Activated CD4-positive, alpha-beta T cell treated with anti-CD3 and anti-CD28 coated beads, Interleukin-2, amount 50 U/mL, for 24 hours (primary cell): ENCODE measurements at places on chromosomes 11 and 22.
A peak's percentile ranks its signal among the peaks of the same experiment; 100 is the strongest.

DNA sequence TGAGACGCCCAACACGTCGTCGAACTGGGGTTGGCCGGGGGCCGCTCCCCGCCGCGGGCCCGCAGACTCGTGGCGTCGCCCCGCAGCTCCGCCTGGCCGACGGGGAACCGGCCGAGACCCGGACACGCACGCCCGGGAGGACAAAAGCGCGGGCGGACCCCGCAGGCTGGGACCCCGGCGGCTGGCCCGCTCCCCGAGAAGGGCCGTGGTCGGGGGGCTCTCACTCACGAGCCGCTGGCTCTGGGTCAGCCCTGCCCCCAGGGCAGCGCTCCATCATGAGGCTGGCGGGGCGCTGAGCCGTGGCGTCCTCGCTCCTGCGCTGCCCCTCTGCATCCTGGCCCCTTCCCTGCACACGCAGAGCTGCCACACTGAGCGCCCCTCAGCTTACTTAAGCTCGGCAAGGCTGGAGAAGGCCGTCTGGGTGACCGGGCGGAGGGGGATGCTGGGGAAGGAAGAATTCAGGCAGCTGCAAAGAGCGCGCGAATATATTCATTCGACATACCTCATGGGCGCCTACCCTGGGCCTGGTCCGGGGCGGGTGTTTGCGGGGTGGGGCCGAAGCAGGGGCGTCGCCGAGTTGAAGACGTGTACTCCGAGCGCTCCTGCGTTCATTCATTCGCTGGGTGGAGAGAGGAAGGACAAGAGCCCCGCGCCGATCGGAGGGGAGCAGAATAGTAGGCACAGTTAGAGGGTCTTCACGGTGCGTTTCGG lies 579 bp upstream of the CYB5R2 start:
- DNase-seq, result no peak

GRCh38 chr11:133500435-133500834 lies 31.9 kb downstream of the OPCML start:
- DNase-seq, result no peak

DNA sequence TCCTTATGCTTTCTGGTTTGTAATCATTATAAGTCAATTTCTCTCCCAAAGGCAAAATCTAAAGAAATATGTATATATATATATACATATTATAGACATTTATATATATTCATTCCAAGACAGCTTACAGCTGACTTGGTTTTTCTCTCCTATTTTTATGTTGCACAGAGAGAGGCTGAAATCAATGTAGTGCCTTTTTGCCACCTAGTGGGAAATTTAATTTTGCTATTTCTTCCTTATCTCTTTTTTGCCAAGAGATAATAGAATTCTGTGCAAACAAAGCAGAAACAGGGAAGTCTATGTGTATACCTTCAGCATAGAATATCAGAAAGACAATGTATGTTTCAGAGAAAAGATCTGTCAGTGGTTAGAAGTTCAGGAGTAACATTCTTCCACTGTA lies 186.0 kb upstream of the ANO5 start:
- DNase-seq, result no peak

DNA sequence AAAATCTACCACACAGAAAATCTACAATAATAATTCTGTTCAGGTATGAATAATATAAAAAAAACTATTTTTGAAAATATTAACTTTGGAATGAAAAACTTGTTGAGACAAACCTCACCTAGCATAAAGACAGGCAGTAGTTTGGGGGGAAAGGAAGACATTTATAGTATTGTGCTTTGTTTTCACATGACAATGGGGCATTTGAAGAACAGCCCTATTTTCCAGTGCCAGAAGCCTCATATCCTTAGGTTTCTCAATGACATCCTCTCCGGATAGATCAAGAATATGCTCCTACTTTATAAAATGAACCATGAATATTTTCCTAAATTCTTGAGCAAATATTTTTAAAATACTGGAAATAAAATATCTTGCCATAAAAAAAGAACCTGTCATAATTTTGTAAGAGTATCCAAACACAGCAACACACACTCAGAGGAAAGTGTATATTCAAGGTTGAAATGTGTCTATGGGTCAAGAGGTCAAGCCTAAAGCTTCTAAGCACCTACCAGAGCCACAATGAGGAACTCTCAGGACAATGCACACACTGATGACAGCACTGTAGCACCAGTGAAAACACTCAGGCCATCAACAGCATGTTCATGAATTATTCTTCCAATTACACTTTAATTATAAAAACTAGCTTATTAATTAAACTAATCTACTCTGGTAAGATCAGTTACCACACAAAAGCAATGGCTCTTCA lies 68.7 kb downstream of the MRTFA start:
- DNase-seq, result no peak

- DNase-seq, result peak; percentile 67
Observed at GRCh38 chr11:58675334-58676155, 53.1 kb downstream of the CNTF start.

GRCh38 chr22:18070556-18071306 lies 7.1 kb upstream of the PEX26 start:
- DNase-seq, result no peak

- no peak for DNase-seq
Observed at GRCh38 chr11:68380786-68381622, 68.6 kb downstream of the LRP5 start.

- DNase-seq, result no peak
Observed at GRCh38 chr11:125494561-125494960, 1.5 kb downstream of the FEZ1 start.

DNA sequence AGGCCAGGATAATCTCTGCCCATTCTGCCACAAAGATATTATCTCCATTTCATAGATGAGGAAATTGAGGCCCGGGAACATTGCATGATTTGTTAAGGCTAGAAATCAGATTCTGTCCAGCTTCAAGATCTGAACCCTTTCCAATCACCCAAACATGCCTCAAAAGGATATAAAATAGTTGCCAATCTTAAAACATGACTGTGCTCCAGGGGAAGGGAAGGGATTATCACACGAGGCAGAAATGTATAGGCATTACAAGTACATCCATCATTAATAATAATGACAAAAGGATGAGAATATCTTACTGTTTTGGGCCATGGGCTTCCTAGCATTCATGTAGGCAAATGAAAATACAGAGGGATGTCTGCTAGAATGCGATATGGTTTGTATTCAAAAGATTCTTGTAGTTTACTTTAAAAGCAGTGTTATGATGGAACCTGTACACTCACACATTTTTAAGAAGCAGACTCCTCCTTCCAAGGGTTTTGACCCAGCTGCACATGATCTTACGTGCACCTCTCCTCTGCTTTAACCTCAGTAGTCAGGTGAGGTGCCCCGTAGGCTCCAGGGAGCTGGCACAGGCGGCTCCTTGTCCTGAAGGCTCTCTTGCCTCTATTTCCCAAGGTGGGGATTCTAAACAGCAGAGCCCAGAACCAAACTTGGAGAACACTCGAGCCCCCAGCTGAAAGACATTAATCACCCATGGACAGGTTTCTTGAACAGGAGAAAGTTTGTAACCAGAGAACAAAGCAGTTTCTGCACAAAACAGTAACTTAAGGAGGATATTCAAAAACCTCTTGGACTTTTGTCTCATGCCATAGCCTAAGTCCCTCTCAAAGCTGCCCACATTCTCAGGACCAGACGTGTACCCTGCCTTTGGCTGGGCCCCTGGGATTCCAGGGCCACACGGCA lies 36.0 kb downstream of the PARVA start:
- no peak for DNase-seq

GRCh38 chr11:130089674-130090073 lies 20.0 kb downstream of the APLP2 start:
- no peak for DNase-seq

DNA sequence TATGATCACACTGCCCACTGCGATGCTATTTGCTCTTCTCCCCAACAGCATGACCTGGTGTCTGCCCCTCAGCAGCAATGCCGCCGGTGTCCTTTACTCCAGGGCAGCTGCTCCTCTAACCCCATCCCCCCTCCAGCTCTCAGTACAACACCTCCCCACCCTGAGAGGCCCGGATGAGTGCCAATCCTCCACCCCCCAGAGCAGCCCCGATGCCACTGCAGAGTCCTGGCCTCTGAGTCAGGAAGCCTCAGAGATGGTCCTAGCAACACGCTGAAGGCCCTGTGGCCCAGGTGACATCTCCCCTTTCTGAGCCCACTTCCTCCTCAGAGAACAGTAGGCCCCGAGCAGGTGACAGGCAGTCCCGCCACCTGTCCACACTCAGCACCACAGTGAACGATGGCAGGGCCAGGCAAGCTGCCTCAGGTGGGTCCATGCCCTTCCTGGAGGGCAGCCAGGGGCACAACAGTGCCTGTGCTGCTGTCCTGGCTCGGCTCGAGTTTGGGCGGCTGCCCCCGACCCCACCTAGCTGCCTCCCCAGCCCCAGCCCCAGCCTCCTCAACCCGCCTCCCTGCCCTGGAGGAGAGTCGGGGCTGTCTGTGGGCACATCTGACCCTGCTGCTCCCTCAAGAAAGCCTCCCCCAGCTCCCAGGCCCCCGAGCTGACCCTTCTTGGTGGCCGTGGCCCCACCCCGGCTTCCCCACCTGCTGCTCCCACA lies 3.9 kb upstream of the NDUFS8 start:
- DNase-seq, result no peak

- DNase-seq, result no peak
Observed at GRCh38 chr11:2934611-2935239, 5.5 kb upstream of the PHLDA2 start.

- DNase-seq, result no peak
Observed at GRCh38 chr11:104462341-104462740, 298.4 kb upstream of the PDGFD start.

- peak; percentile 91 for DNase-seq
Observed at GRCh38 chr22:17084554-17085276, at the start of gene IL17RA. Gene IL17RA (plus strand): TSS chr22:17085000. CDS start chr22:17085092, 92 bp downstream.

DNA sequence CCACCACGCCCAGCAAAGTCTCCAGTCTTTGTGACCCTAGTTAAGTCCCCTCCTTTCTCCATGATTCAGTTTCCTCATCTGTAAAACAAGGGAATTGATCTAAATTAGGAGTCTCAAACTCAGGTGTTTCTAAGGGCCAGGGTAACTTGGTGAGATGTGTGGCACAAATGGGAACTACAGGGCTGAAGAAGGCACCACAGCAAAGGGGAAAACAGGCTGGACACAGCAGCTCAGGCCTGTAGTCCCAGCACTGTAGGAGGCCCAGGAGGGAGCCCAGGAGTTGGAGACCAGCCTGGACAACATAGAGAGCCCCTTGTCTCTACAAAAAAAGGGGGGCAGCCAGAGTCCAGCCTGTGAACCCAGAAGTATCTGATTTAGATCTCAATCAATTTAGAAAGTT lies 15.6 kb upstream of the PATZ1 start:
- no peak for DNase-seq

GRCh38 chr22:41479671-41480396 lies 10.9 kb downstream of the ACO2 start:
- DNase-seq, result no peak
